ENCODE measurements at places on chromosomes 6 and 20.

DNA sequence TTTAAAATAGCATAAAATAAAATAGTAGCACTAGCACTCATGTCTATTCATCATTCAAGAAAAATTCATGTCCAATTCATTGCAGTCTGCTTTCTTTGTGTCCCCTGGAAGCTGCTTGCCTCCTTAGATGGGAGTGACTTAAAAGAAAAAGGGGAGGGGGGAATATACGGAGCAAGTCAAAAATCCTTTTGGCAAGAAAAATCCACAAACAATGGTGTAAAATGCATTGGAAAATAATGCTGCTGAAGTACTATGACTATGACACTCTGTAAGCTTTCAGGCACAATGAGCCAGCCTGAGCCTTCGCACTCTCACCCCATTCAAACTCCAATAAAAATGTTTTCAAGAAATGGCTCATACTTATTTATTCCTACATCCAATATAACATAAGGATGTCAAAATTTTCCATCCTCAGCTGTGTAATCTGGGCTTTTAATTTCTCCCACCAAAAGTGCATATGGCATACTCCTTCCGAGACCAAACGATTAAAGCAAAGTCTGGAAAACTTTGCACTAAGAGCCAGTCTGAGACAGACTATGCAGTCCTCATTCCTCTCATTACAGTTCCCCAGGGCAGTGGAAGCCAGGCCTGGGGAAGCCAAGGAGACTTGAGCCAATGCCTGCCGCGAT lies 790 bp downstream of the NEDD9 start:
- no peak for DNase-seq

- no peak for DNase-seq
Measured at GRCh38 chr20:37552415-37552814, 24.7 kb upstream of the BLCAP start.

DNA sequence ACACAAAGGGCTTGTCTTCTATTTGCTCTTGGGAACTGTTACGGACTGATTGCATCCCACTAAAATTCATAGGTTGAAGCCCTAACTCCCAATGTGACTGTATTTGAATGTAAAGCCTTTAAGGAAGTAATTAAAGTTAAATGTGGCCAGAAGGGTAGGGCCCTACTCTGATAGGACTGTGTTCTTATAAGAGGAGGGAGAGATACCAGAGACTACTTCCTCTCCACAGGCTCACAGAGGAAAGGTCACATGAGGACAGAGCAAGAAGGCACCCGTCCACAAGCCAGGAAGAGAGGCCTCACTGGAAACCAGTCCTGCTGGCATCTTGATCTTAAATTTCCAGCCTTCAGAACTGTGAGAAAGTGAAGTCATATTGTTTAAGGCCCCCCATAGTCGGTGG lies 211.9 kb downstream of the CDH26 start:
- DNase-seq: no peak

GRCh38 chr6:139448051-139448649 lies 73.7 kb upstream of the CITED2 start:
- DNase-seq: no peak

Measured in ureter (tissue), 1 donor.